Type B pancreatic cell (in vitro differentiated cells): ENCODE measurements at places on chromosomes 2 and 18. TPM values are rescaled to one million over a fixed set of nuclear protein-coding genes. Genes with fewer than 3 reads are reported as not detected.

DNA sequence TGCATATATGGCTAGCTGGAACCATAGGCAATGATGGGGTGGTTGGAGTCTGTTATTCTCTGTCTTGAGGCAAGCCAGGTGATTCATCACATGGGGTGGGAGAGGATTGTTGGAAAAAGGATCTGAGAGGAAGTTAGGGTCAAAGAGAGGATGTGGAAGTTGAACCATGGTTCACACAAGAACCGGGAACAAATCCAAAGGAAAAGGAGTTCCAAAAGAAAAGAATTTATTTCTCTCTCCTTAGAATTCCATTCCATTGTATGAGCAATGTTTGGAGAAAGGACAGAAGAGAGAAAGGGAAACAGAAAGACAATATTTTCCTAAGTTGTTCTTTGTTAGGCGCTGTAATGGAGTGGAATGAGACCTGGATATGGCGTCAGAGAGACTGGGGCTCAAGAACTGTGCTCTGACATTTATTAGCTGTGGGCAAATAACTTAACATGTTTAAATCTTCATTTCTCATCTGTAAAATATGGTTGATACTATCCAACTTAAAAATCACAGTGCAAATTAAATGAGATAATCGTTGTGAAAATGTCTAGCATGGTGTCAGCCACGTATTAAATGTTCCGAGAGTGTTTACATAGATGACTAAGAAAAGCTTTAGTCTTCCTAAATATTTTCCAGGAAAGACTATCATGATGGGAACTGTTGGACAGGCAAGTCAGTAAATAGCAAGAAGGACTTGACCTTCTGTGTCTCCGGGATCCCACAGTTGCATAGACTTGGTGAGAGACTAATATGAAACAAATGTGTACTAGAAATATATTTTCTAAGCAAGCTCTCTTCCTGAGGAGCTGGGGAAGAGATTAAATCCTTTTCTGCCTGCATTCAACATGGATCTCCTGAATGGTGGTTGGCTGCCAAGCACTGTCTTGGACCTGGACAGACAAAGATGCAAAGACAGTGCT lies 71.4 kb downstream of the TRIB2 start:
- peaks cover 5% of the 10 kb centered on the region for H3K36me3 ChIP-seq
- H3K4me1 ChIP-seq = no peaks in the 10 kb centered on the region
- no peak overlapping the region for H3K4me3 ChIP-seq
- no peak for DNase-seq
- H3K27ac ChIP-seq = no peak overlapping the region

DNA sequence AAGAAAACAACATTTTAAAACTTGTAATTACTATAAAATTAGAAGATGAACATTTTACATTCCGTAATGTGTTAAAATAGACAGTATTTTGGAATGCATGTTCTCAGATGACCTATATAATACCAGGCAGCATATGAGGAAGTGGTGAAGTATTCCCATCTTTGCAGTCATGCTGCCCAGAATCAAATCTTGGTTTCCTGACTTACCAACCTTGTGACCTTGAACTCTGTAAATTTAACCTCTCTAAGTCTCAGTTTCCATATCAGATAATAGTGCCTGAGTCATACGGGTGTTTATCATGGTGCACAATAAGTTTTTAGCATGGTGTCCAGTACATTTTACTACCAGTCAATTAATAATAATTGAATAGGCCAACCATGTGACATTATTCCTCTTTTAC lies 7.3 kb upstream of the GALM start:
- no peaks in the 10 kb centered on the region for H3K36me3 ChIP-seq
- DNase-seq = no peak
- H3K27me3 ChIP-seq = no peaks in the 10 kb centered on the region
- H3K4me1 ChIP-seq = peaks cover 6% of the 10 kb centered on the region
- no peak overlapping the region for H3K27ac ChIP-seq
- H3K4me3 ChIP-seq = no peak overlapping the region

DNA sequence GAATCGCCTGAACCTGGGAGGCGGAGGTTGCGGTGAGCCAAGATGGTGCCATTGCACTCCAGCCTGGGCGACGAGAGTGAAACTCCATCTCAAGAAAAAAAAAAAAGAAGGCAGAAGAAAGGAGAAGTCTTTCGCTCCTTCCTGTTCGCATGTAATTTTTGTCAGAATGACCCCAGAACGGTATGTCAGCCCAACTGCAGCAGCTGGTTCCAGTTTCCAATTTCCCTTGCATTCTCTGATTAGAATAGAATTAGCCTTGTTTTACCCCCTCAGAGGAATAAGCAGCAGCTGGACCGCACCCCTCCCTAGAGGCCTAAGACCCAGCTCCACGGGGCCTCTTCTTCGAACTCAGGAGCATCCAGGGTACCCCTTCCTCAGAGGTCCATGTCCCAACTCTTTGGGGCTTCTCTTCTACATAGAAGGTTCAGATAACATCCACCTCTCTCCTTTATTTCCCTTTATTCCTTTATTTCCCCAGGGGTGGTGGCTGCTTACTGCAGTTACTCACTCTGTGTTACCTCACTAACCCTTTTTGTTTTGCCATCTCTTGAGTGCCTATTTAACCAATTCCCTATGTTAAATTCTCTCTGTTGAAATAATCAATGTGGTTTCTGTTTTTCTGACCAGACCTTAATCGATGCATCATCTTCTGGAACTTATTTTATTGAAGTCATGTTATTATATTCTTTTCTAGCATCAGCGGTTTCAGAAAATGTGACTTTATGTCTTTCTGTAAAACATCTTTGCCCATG lies 7.2 kb upstream of the PUM2 start:
- no peaks in the 10 kb centered on the region for H3K27me3 ChIP-seq
- no peak overlapping the region for H3K27ac ChIP-seq
- H3K4me3 ChIP-seq = no peak overlapping the region
- DNase-seq = no peak
- no peaks in the 10 kb centered on the region for H3K36me3 ChIP-seq
- peaks cover 10% of the 10 kb centered on the region for H3K4me1 ChIP-seq

- no peaks in the 10 kb centered on the region for H3K27me3 ChIP-seq
- no peak for DNase-seq
- H3K4me1 ChIP-seq = peaks cover 44% of the 10 kb centered on the region
- H3K4me3 ChIP-seq = peak overlapping the region; percentile 31
These were observed 5.4 kb downstream of the RPS7 start for GRCh38 chr2:3580449-3580848.

GRCh38 chr2:168552450-168552856 lies 96.4 kb downstream of the CERS6 start:
- H3K36me3 ChIP-seq = peaks cover 23% of the 10 kb centered on the region
- DNase-seq = no peak
- peak overlapping the region; percentile 29 for H3K27ac ChIP-seq
- no peaks in the 10 kb centered on the region for H3K27me3 ChIP-seq
- H3K4me1 ChIP-seq = peaks cover 6% of the 10 kb centered on the region

ALPI gene
- 1.5 and 6.5 TPM in 2 replicates for total RNA-seq

- peaks cover 12% of the 10 kb centered on the region for H3K36me3 ChIP-seq
- H3K4me1 ChIP-seq = peaks cover 35% of the 10 kb centered on the region
- H3K27me3 ChIP-seq = peaks cover 17% of the 10 kb centered on the region
- H3K27ac ChIP-seq = no peak overlapping the region
These were observed 1.6 kb downstream of the SNED1 start for GRCh38 chr2:240999873-241000541.
